ENCODE measurements at places on chromosomes 7 and 10. TPM values are rescaled to one million over a fixed set of nuclear protein-coding genes. Genes with fewer than 3 reads are reported as not detected.

Gene IDI2
- total RNA-seq, result not detected

Gene NEUROD6
- not detected for total RNA-seq

Gene ANKRD7
- total RNA-seq, result not detected

Gene TRIM50
- not detected for total RNA-seq

Gene FAM25A
- not detected for total RNA-seq

Gene PRPS1L1
- total RNA-seq, result not detected

Gene PSMA2
- 214 TPM for total RNA-seq

Gene LIMK1
- 96.5 TPM for total RNA-seq

Gene CNOT4
- 21.2 TPM for total RNA-seq

Gene TMEM139
- total RNA-seq, result 3.6 TPM

Gene OPN4
- not detected for total RNA-seq

Gene CDHR3
- 12.2 TPM for total RNA-seq

Gene STK17A
- 28.0 TPM for total RNA-seq

Gene GFRA1
- 2.5 TPM for total RNA-seq

Gene CLRN3
- total RNA-seq, result not detected

Data from GM23338 (cell line).